ENCODE measurements at places on chromosomes 5 and 9.
A peak's percentile ranks its signal among the peaks of the same experiment; 100 is the strongest.

DNA sequence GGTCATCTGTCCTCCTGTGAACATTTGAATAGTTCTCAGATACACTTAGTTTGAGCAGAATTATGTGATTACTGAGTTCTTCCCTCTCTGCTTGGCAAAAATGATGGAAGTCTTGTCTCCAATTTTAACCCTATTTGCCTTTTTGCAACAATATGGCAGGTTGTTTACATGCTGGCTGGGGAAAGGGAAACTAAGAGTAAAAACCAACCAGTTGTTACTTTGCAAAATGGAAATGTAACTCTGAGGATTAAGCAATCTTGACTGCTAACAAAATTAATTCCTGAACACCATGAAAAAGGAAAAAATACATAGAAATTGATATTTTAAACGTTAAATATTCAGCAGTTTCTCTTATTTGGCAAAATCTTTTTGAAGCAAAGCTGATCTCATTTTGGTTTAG, 11.1 kb downstream of the SIT1 start:
- no peak for DNase-seq

GRCh38 chr9:136572003-136572827, 26.4 kb upstream of the NOTCH1 start:
- no peak for DNase-seq

GRCh38 chr9:72937545-72937944, 15.3 kb downstream of the ALDH1A1 start:
- no peak for DNase-seq

DNA sequence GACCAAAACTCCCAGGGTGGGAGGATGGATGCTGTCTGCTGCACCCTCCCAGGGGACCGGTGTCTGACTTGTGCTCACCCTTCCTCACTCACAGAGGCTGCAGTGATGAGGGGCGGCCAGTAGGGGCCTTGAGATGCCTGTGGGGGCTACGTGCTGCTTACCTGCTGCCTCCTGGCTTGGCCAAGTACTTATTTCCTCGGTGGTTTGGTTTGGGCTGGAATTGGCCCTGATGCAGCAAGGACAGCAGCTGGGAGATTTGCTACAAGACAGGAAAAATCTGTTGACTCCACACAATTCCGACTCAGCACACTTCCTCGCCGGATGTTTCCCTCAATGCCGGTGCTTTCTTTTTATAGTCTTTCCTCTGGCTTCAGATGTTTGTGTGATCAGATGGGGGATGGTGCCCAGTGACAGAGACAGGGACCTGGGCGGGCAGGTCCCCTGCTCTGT, 6.6 kb downstream of the PCDH12 start:
- DNase-seq: no peak

- peak; percentile 5 for DNase-seq
These were observed 410.1 kb upstream of the SMARCA2 start for GRCh38 chr9:1604942-1605560.

- no peak for DNase-seq
These were observed 5.4 kb upstream of the PRR7 start for GRCh38 chr5:177440990-177441780.

DNA sequence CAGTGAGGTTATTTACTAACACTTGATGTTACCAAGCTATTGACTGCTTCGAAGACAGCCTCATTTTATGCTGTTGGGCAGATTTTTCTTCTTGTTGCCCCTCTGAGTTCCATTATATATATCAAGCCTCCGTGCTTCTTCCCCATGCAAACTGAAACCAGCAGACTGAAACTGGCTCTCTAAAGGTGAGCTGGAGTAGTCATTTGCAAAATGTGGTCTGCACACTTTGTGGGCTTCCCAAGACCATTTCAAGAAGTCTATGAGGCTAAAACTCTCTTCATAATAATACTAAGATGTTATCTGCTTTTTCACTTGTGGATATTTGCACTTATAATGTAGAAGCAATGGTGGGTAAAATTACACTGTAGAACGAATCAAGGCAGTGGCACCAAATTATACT, 13.9 kb downstream of the SLC36A1 start:
- DNase-seq: peak; percentile 40

GRCh38 chr5:174446988-174447387, 277.4 kb upstream of the MSX2 start:
- no peak for DNase-seq

- no peak for DNase-seq
These were observed 466.0 kb downstream of the CAAP1 start for GRCh38 chr9:26426551-26427131.

- no peak for DNase-seq
These were observed 84.8 kb upstream of the MIER3 start for GRCh38 chr5:57036761-57037160.

GRCh38 chr5:18752317-18752716, 1118.1 kb downstream of the TAF11L14 start:
- DNase-seq: no peak

DNA sequence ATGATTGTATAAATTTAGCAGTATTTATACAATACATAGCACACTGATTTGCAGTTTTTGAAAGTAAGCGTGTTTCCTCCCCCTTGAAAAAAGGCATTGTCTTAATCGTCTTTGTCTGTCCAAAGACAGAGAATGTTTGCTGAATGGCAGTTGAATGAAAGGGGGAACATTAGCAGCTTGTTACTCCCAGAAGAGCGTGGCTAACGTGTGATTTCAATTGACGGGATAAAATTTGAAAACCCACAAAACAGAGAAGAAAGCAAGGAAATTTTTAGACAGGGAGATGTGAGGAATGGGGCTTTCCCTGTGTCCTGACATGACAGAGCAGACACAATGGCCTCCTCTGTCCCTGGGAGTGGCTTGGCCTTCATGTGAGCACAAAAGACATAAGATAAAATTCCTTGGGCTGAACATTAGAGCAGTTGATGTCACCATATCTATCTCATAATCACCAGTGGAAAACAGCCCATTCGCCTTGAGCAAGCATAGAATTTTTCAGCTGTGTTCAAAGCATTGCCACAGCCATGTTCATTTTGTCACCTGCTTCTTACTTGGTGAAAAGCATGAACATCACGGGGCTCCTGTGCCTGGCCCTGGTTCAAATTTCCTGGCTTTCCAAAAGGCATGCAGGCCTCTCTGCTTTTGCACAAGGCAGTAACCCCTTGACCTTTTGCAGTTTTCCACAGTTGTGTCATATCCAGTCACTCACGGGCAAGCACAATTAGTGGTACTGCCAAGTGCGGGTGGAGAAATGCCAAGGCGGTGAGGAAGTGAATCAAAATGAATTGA, 126.9 kb downstream of the TLE1 start:
- DNase-seq: no peak

DNA sequence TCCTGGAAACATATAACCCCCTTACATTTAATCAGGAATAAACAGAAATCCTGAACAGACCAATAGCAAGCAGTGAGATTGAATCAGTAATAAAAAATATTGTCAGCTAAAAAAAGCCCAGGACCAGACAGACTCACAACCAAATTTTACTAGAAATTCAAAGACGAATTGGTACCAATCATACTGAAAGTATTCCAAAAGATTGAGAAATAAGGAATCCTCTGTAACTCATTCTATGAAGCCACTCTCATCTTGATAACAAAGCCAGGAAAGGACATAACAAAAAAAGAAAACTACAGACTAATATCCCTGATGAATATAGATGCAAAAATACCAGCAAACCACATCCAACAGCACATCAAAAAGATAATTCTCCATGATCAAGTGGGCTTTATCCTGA, 714.0 kb downstream of the SEMA5A start:
- DNase-seq: no peak

GRCh38 chr5:8327016-8327415, 458.1 kb downstream of the MTRR start:
- DNase-seq: no peak

GRCh38 chr5:132500244-132500930, 9.8 kb upstream of the IRF1 start:
- no peak for DNase-seq

DNA sequence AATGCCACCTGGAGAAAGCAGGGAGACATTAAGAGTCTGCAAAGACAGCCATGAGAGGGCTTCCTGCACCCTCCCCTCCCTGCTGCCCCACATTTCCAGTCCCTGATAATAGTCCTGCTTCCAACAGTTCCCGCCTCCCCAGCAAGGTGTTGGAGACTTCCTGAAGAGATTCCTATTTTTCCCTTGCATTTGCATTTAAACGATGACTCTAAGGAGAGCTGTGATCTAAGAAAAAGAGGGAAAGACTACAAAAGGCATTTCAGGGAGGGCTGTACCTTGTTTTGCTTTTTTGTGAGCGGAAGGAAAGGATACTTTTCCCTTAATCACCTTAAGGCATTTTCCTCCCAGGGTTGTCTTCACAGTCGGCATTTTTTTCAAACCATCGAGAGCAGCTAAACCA, 62.1 kb downstream of the GAS1 start:
- DNase-seq: no peak

DNA sequence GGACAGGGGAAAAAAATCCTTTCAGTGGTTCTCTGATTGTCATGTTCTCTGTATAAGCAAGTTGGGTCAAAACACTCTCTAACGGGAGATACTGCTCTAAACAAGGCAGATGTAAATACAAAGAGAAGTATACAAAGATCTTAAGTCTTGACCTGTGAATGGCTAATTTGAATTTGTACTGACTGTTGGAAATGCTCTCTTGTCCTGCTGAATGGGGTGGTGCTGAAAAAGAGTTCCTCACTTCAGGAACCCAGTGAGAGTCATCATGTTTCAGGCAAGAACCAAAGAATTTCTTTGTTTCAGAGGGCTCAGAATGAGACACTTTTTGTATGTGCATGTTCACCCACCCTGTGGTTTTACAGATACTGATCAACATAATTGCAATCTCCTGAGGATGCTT, 461.0 kb downstream of the NR2F1-AS1 start:
- DNase-seq: no peak

- DNase-seq: no peak
These were observed 50.8 kb downstream of the ALDH7A1 start for GRCh38 chr5:126544087-126544740.

- DNase-seq: no peak
These were observed 65.5 kb upstream of the SMIM32 start for GRCh38 chr5:136258463-136258862.

GRCh38 chr9:134373953-134374300, 47.7 kb downstream of the RXRA start:
- no peak for DNase-seq

DNA sequence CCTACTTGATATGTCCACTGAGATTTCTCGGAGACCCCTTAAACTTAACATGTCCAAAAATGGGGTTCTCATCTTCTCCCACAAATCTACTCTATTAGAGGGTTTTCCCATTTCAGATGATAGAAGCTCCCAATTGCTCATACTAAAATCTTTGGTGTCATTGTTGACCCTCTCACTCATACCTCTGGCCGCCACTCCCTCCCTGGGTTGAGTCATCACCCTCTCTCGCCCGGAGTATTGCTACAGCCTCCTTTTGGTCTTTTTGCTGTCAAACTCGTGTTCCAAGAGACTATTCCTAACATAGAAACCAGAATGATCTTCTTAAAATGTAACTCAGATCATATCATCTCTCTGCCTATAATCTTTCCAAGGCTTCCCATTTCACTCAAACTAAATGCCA, 91.0 kb upstream of the GNAQ start:
- DNase-seq: no peak

DNA sequence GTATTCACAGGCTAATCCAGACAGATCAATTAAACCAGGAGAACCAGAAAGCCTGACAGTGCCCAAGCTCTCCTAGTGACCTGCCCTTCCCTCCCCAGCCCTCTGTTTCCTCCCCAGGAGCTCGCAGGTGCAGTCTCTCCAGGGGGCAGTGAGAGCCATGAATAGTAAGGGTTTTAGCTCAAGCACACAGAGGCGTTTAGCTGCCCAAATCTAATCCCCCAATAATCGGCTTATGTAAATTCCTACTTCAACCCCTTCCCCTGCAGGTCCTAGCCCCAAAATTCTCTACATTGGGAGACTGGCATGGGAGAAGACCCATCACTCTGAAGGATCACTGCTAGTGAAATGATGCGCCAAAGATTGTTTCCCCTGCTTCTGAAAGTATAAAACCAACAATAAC, 10.5 kb upstream of the TAL2 start:
- no peak for DNase-seq

DNA sequence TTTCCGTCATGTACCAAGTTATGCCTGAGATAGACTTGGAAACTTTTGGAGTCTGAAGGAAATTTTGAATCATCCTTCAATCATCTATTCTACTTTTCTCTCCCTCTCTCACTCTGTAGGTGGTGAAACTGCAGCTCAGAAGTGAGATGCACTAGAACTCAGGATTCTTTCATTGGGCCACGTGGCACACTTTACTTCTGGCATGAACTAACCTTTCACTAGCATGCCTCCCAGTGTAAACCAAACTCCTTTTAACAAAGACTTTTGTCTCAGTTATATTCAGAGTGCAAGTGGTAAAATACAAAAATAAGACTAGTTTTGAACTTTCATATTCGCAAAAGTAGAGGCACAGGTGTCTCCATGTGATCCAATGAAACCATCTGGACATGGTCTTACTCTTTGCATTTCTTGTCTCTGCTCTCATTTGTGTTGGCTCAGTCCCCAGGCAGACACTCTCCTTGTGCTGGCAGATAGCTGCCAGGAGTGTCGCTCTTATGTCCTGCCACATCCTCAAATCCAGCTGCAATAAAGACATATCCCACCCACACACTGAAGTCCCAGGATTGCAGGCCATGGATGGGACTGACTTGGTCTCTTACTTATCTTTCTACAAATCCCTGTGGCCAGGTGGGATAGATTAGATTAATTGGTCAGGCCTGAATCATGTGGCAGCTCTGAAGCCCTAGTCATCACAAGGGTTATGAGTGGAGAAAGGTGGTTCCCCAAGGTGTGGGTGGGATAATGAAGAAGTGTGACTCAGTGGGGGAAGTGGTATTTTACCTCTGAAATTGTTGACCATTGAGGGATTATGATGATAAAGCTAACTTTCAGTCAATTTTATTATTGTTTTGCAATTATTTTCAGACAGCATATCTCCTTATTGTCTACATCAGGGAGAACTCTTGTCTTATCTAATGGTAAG, 267.5 kb downstream of the GABRB2 start:
- DNase-seq: no peak

- no peak for DNase-seq
These were observed 236.1 kb downstream of the ADAMTSL1 start for GRCh38 chr9:18710065-18710464.

GRCh38 chr5:139575751-139576150, 14.6 kb downstream of the UBE2D2 start:
- DNase-seq: no peak

DNA sequence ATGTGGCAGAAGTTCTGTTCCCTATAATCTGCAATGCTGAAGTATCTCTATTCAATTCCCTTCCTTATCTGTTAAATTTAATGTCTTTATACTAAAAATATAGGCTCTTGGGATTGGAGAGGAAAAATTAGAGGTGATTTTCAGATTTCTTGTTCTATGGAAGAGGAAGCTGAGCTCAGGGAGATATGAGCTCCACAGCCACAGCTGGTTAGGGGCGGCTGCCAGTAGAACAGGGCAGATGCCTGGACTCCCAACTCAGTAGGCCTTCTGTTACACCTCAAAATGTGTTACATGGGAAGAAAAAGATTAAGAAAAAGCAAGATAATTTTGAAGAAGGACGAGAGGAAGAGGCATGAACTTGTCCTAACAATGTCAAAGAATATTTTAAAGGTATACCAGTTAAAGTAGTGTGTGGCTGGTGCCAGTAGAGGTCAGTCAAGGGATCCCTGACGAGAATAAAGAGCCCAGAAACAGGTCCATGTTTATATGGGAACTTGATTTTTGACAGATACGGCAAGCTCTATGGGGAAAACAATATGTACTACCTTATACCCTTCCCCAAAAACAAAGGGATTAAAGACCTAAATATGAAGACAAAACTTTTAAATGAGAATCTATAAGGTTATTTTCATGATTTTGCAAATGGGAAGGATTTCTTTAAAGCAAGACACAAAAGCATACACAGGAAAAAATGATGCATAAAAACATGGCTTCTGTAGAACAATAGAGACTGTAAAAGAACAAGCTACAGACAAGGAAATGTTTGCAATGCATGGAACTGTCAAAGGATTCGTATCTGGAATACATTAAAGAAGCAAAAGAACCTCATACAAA, 28.7 kb downstream of the DNAJC21 start:
- no peak for DNase-seq

Measured in GM12864 (cell line).